ENCODE measurements at places on chromosomes 7 and 10.

DNA sequence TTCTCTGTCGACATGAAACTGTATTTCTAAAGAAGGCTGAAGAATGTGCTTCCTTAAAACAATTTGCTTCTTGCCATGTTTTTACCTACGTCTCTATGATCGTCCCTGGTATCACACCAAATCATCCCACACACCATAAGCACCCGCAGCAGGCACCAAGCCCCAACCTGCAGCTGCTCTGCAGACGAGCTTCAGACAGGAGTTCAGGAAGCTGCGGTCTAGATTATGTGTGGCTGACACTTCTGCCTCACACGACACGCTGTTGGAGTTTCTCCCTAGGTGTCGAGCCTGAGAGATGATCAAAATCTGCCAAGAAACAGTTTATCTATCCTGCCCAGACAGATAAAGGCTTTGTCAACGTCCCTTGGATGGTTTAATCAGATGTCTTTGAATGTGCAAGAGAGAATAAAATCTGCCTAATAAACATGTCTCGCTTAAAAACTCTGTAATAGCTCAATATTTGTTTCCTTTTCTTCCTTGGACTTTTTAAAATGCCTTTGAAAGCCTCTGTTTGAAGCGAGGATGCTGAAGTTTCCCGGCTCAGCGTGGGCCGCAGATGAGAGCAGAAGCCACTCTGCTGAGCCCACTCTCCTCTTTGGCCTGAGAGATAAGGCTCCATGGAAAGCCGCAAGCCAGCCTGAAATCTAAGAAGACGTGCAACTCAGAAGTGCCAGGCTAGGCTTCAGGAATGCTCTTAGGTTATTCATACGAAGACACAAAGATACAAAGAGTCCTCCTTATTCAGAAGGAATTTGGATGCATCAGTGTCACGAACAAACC, 158.3 kb upstream of the PFKP start:
- DNase-seq: no peak

DNA sequence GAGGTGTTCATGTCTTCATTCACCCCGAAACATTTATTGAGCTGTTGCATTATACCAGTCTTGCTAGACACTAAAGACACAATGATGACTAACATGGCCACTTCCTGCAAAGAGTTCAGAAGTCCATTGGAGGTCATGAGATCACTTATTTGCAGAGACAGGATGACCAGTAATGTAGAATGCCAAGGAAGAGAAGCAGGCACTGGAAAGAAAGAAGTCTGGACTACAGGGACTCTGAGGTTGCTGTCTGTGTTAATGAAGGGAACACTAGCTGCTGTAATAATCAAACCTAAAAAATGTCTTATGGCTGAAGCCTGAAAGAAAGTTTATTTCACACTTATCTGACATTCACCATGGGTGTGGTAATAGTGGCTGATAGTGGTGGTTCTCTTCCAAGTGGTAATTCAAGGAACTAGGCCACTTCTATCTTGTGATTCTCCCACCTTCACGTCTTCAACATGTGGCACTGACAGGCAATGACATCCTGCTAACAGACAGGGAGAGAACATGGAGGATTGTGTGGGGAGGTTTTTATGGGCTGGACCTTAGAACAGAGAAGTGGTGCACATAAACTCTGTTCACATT, 89.2 kb upstream of the MKLN1 start:
- DNase-seq: no peak

GRCh38 chr10:28845009-28845682, 167.8 kb downstream of the BAMBI start:
- DNase-seq: no peak

DNA sequence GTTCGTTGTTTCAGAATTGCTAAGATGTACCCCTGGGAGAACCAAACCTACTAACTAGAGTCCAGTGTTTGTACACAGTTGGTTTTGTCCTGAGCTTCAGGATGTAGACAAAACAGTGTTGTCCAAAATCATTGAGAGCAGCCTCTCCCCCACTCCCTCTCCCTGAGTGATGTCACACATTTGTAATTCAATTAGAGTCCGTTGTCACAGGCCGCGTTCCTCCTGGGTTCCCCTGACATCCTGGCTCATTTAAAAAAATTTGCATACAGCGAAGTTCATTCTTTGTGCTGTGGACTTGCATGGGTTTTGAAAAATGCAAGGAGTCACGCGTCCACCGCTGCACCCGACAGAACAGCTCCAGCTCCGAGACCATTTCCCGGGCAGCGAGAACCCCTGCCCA, 10.3 kb downstream of the GRIFIN start:
- DNase-seq: no peak

DNA sequence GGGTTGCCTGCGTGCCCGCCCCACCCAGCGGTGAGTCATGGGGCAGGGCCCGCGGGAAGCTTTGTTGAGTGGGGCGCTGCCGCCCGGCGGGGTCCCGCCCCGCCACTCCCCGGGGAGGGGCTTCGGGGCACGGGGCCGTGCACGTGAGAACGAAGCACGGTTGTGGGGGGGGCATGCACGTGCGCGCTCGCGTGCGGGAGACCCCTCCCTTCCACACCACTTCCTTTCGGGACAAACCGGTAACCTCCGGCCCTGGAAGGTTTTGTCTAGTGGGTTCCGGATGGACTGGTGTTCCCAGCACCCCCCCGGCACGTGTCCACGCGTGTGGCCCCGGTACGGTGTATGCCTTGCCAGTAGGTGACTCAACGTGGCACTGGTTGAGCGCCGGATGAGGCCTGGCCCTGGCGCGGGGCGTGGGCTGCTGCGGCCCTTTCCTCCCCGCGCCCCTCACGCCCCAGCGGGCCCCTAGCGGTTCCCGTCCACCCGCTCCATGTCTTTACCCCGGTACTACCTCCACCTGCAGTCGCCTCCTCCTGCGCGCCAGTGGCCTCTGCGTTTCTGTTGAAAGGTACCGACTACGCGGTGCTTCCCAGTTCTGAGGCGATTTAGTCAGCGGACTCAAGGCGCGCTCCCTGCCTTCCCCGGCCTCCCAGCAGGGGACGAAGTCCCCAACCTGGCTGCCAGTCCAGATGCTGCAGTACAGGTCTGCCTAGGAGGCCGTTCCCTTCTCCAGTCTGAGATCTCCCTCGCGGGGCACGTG, 3.1 kb downstream of the ADIRF start:
- DNase-seq: peak; percentile 63

DNA sequence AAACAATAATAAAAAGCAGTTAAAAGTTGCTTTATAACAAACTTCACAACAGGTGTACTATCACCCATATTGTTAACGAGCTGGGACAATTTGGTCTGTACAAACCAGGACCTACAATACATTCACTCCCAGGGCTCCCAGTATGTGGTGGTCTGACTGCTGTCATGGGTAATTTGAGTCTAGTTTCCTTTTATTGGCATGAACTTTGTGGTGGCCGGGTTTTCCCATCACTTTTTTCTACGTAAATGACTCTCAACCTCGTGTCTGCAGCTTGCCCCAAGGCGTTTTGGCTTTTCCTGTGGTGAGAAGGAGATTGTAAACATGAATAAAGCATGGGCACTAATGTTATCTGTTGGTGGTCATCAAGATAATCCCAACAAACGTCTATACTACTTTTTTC, 118.7 kb upstream of the CDK6 start:
- no peak for DNase-seq

- no peak for DNase-seq
Observed at GRCh38 chr10:63542835-63543575, 21.8 kb downstream of the REEP3 start.

DNA sequence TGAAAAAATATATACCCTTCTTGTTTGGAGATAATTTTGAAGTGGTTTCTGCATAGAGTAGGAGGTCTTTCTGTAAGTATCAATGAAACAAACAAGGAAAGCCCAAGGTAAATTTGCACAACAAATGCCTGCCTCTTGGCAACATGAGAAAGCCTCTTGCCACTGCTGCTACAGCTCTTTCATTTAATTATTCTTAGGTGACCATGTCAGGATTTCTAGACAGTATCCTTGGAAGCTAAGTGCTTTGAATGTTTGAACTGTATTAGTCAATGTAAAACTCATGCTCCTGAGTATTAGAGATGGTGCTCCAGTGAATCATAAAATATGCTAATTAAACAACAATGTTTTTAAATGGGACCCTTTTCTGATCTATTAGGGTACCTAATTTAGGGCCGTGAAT, 81.2 kb upstream of the ITGB1 start:
- DNase-seq: no peak

DNA sequence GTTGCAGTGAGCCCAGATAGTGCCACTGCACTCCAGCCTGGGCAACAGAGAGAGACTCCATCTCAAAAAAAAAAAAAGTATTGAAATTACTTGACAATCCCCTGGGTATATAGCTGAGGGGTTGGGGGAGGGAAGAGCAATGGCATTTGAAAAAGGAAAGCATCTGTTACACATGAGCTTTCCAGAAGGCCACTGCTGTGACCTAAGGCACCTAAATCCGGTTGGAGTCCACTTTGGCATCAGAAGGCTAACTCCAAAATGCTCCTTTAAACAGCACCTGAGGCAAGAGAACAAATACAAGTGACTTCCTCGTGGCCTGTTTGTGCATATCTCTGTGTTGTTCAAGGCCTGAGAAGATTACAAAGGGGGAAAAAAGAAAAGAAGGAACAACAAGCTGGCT, 74.8 kb upstream of the PALS2 start:
- DNase-seq: no peak

Measured in NCI-H2171 (cell line).